Activated CD4-positive, alpha-beta T cell treated with anti-CD3 and anti-CD28 coated beads, Interleukin-2, amount 50 U/mL, for 16 hours (primary cell): ENCODE measurements at places on chromosomes 2 and 18.

DNA sequence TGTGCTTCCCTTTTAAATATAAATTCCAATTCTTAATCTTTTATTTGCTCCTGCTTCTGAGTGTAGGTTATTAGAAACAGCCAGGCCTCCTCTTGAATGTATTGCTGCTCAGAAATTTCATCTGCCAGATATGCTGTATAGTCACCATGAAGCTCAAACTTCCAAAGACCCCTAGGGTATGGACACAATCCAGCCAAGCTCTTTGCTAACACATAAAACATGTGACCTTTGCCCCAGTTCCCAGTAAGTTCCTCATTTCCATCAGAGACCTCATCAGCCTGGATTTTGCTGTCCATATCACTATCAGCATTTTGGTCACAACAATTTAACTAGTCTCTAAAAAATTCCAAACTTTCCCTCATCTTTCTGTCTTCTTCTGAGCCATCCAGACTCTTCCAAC, 75.2 kb downstream of the MAP2 start:
- no peak for DNase-seq

- DNase-seq = no peak
Measured at GRCh38 chr2:6694555-6694954, 171.2 kb downstream of the CMPK2 start.

GRCh38 chr2:128425731-128426620, 107.3 kb upstream of the HS6ST1 start:
- DNase-seq = no peak

DNA sequence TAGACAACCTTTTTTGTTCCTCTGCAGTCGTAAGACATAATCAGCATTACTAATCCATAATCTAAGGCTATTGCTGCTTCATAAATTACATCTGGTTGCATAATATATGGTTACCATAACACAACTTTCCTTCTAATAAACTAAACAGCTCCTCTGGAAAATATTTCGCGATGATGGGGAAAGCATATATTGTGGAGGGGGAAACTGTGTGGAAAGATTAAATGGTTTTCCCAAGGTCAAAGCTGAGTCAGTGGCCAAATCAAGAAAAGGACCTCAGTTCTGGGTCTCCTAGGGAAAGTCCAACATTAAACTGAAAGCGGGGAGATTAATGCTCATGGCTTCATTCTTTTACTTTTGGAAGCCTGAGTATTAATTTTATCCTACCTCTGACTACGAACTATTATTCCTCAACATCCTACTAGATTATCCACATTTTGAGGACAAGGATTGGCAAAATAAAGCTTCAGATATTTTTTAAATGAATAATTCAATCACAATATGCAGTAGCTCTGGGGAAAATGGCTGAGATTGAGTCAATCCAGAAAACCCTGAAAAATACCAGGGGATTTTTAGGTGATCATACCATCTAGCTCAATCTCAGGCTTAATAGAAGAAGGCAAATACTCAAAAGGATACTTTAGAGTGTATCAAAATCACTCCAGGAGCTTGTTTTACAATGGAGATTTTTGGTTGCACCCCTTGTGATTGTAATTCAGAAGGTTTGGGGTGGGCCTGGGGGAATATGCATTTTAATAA, 33.8 kb upstream of the STK17B start:
- peak; percentile 37 for DNase-seq

DNA sequence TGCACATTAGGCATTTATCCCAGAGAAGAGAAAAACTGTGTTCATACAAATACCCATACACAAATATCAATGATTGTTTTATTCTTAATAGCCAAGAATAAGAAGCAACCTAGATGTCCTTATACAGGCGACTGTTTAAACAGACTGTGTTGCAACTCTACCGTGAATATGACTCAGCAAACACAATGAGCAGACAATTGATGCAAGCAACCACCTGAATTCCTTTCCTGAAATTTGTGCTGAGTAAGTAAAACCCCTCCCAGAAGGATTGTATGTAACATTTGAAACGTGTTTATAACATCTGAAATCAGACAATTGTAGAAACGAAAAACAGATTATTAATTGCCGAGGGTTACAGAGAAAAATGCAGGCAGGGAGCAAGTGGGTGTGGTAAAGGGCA, 621.9 kb upstream of the SOX11 start:
- no peak for DNase-seq

GRCh38 chr2:226835420-226835795, 446 bp upstream of the RHBDD1 start:
- no peak for DNase-seq

DNA sequence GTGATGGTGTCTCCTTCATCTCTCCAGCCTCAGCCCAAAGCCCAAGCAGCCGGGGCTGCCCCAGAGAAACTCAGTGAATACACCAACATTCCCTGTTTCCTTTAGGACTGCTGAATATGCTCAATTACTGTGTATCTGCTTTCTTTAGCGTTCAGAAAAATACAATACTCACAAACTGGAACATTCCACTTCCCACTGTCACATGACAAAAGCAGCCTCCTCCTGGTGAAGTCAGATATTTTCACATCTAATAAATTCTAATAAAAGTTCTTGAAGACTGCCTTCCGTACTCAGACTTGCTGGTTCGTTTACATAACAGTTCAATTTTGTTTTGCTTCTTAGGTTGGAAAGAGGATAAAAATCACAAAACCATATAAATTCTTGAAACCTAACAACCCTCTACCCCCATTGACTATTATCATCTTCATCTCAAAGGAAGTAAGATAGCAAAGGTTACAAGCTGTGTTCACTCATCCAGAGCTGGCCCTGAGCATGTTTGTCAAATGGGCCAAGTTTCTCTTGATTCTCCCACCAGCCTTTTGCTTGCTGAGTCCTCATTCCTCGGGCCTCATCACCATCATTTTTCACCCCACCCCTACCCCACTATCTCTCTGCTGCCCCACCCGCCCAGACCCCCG, 190.8 kb upstream of the HNRNPA3 start:
- no peak for DNase-seq
